SK-MEL-5 (cell line): ENCODE measurements at places on chromosomes 12 and 14. TPM values are rescaled to one million over a fixed set of nuclear protein-coding genes. Genes with fewer than 3 reads are reported as not detected.

Gene NUAK1
- 0.63 and 0.69 TPM in 2 replicates for total RNA-seq

Gene ANG
- 5.2 TPM in 2 replicates for total RNA-seq

Gene PLXNC1
- total RNA-seq, result 48.8 and 52.5 TPM in 2 replicates

DNA sequence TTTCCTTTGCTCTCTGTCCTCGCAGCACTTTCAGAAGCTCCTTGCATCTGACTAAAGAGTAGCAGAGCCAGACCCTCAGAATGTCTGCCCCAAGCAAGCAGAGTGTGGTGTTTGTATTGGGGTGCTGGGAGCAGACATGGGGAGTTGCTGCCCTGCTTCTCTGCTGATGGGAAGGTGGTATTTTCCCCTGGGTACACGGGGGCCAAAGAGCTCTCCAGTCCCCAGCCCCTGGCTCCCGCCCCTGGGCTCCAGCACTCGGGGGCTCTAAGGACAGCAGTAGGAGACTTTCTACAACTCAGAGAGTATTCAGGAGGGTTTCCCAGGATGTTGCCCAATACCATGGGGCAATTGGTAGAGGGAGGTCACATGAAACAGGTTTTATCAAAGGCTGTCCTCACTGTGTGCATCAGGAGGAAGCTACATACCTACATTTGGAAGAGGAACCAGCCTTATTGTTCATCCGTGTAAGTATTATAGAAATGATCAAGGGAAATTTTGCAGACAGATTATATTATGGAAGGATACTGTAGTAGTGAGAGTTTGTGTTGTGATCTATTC, 50.3 kb downstream of the DAD1 start:
- no peak for DNase-seq

DNA sequence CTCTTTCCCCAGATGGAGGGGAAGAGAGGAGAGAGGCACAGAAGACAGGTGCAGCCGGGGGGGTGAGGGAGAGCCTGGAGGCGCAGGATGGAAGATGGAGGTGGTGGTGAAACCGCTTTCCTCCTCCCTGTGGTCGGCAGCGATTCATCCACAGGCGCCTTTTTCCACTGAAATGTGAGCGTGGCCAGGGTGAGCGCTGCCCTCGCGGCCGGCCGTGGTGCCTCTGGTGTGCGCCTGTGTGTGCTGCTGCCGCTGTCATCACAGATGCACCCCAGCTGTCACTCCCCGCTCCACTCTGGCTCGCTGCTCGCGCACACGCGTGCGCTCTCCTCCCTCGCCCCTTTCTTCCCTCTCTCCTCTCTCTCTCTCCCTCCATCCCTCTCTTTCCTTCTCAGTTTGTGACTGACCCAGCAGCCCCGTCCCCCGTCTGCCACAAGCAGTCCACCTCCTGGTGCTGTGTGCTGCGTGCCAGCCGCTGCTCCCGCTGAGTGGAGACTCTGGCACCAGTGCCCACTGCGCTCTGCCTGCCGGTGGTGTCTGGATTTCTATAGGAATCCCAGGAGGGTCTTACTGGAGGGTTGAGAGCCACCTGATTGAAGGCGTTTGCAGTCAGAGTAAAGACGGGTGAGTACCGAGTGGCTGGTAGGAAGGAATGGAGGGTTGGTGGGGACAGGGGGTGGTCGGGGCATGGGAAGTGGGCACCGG, at the start of gene LRTM2:
Gene LRTM2 (plus strand): TSS at position 375 of the 705 bp plus-strand sequence. CDS start 7,584 bp downstream, outside the sequence.
- DNase-seq, result no peak

Gene MMP17
- 42.6 and 63.2 TPM in 2 replicates for total RNA-seq

Gene MPHOSPH9
- 54.9 and 57.2 TPM in 2 replicates for total RNA-seq

DNA sequence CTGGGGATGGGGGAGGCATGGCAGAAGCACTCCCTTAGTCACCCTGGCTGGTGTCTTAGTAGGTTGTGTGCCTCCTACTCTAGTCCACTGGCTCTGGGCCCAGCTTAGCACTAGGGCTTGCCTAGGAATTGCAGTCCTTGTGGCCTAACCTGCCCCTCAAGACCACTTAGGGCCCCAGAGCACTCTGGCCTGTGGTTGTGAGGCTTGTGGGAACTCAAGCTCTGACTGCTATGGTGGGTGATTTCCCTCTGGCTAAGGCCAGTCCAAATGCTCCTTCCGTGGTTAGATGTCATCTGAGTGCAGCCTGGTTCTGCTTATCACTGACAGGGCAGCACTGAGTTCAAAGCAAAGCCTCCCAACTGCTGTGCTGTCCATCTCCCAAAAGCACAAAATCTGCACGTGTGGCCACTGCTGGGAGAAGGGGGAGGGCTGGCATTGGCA, 20.2 kb downstream of the FGD4 start:
- no peak for DNase-seq

Gene TAS2R9
- not detected in 2 replicates for total RNA-seq

GRCh38 chr12:110280392-110280778, 662 bp upstream of the ATP2A2 start:
- no peak for DNase-seq

DNA sequence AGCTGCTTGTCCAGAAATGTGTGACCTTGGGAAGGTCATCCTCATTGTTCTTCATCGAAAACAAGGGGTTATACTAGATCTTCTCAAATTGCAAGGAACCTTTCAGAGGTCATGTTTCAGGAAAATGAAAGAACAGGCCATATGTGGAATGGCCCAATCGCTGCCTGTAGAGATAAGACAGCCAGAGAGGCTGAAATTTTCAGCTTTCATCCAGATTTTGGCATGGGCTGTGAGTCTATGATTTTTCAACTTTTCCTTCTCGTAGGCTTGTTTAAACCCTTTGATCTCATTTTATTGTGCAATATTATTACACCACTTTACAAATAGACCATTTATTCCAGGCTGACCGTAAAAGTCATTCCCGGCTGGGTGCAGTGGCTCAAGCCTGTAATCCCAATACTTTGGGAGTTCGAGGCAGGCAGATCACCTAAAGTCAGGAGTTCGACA, 17.1 kb upstream of the ATXN2 start:
- no peak for DNase-seq

DNA sequence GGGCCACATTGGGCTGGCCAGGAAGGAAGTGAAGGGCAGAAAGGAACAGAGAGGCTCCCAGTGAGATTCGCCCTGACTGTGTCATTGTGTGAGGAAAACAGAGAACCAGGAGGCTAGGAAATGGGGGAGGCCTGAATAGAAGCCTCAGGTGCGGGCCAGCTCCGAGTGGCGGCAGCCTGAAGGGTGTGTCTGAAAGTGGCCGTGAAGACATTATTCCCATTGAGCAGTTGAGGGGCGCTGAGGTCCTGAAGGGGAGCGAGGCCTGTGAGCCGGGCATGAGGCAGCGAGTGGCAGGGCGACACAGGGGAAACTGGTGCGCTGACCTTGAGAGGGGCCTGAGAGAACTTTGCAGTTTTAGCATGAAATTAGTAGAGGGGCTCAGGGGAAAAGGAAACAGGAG, 6.9 kb downstream of the CLBA1 start:
- no peak for DNase-seq
